IMR-90 (cell line): ENCODE measurements at places on chromosomes 7 and 10. TPM values are rescaled to one million over a fixed set of nuclear protein-coding genes. Genes with fewer than 3 reads are reported as not detected.

DNA sequence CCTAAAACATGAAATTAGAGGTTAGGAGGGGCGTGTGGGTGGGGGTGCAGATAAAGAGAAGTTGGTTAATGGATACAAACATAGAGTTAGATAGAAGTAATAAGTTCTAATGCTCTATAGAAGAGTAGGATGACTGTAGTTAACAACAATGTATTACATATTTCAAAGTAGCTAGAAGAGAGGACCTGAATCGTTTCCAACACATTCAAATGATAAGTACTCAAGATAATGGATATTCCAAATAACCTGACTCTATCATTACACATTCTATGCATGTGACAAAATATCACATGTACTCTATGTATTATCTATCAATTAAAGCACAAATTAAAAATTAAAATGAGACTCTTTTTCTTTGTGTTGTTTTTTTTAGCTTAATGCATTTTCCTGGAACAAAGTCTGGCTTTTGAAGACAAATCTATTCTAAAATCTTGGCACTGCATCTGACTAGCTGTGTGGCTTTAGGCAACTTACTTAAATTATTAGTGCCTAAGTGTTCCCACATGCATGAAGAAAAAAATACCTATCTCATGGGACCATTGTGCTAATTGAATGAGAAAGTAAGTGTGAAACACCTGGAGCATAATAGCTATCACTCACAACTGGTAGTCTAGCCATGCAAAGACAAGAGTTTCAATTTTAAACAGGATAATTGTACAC, 75.7 kb downstream of the SEMA3C start:
- peaks cover 11% of the 10 kb centered on the region for H3K4me1 ChIP-seq
- H3K27me3 ChIP-seq: no peaks in the 10 kb centered on the region
- no peaks in the 10 kb centered on the region; the same call in 1 of the 2 replicates for H3K36me3 ChIP-seq
- H3K4me3 ChIP-seq: no peak overlapping the region

The LRWD1 gene
- 13.3 and 20.3 TPM in 2 replicates for total RNA-seq

GRCh38 chr7:140322759-140323158, 75.6 kb downstream of the SLC37A3 start:
- H3K27me3 ChIP-seq: no peaks in the 10 kb centered on the region
- H3K27ac ChIP-seq: no peak overlapping the region
- H3K4me3 ChIP-seq: no peak overlapping the region
- no peaks in the 10 kb centered on the region for H3K36me3 ChIP-seq

The ZNF853 gene
- total RNA-seq: 3.3 and 3.4 TPM in 2 replicates

DNA sequence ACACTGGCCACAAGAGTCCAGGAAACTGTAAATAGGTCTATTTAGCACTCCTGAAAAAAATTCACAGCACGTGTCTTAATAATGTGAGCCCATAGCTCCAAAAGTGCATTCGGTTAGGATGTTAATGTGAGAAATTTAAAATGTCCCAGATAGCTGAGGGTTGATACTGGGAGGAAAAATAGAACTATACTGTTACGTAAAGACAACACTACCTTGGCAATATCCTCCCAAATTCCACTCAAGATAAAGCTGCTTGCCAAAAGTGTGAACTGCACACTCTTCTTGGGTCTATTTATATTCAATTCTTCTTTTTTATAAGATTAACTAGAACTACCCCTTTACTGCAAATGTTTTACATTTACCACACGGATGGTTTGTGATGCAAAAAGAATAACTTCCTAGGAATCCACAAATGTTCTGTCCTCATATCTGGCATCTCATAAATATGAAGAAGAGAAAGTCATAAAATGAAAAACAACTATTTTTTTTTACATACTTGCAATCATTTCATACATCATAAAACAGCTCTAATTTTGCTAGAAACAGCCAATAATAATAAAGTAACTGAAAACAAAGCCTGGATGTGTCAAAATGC, 10.4 kb downstream of the RAB11FIP2 start:
- no peak overlapping the region for H3K4me3 ChIP-seq
- H3K27me3 ChIP-seq: no peaks in the 10 kb centered on the region
- H3K4me1 ChIP-seq: no peaks in the 10 kb centered on the region; the same call in 1 of the 2 replicates
- peaks cover 3% of the 10 kb centered on the region; the same call in 1 of the 2 replicates for H3K36me3 ChIP-seq
- no peak overlapping the region for H3K27ac ChIP-seq

The GIMAP1 gene
- total RNA-seq: not detected in 2 replicates

- H3K27me3 ChIP-seq: no peaks in the 10 kb centered on the region
These were observed 60.5 kb downstream of the SEMA3C start for GRCh38 chr7:80858141-80858903.
